ENCODE measurements at places on chromosomes 4 and X.

DNA sequence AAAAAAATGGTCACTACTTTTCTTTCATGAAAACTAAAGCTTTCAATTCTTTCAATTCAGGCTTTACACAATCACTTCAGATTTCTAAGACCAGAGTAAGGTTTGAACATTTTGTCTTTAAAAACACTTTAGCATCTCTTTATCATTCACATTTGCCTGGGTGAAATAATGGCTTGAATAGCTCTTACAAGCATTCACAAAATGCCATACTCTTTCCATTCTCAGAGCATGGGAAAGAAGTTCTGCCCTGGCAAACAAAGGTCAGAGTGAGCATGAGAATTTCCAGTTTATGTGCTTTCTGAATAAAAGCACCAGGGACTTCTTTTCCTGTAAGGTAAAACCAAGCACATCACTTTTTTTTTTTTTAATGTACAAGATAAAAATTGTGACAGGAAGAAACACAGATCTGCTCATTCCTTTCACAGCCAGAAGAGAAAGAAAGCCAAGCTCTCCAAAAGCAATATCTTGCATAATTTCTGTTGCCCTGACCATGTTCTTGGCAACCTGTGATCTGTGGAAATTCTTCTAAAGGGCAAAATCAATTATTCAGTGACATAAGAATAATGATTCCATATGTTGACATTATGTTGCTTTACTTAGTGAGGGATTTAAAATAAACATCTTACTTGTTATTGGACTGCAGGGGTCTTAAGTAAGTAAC, 64.8 kb downstream of the CD40LG start:
- DNase-seq: no peak

GRCh38 chr4:48483006-48483776, at the start of gene SLC10A4:
SLC10A4 (plus strand) TSS chr4:48483343; CDS start chr4:48483562, 219 bp downstream.
- DNase-seq: peak; percentile 74

GRCh38 chr4:16072168-16072567, 11.7 kb downstream of the PROM1 start:
- no peak for DNase-seq

GRCh38 chr4:81482326-81482725, 10.6 kb upstream of the RASGEF1B start:
- no peak for DNase-seq

DNA sequence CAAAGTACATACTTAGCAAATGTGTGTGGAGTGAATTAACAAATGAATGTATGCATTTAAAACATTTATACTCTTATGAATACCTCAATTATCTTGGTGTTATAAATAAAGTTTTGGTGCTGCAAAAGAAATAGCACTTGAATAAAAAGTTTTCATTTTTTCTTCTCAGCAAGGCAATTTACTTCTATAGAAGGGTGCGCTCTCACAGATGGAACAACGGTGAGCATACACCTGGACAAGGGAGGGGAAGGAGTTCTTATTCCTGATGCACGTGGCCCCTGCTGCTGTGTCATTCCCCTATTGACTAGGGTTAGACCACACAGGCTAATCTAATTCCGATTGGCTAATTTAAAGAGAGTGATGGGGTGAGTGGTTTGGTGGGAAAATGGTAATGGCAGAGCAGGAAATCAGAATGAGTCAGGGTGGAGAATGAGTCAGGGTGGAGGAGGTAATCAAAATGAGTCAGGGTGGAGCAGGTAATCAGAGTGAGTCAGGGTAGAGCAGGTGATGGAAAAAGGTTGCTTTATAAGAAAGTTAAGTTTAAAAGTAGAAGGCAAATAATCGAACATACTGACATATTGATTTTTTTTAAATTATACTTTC, 28.2 kb upstream of the PGK1 start:
- no peak for DNase-seq

DNA sequence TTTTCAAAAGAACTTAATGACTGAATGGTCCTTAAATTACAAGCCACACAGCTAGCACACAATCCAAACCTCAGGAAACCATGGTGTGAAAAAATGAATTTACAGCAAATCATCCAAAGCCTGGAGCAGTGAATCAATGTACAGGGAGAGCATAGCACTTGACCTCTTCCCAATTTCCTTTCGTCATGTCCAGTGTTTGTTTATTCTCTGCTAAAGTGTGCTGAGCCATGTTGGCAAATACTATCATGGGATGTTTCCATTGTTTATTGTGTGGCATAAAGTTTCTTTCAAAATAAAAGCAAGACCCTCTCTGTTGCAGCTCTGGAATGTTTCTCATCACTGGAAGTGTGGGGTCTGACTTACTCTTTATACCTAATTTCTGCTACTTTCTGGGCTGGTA, 25.4 kb upstream of the FAM47B start:
- no peak for DNase-seq

DNA sequence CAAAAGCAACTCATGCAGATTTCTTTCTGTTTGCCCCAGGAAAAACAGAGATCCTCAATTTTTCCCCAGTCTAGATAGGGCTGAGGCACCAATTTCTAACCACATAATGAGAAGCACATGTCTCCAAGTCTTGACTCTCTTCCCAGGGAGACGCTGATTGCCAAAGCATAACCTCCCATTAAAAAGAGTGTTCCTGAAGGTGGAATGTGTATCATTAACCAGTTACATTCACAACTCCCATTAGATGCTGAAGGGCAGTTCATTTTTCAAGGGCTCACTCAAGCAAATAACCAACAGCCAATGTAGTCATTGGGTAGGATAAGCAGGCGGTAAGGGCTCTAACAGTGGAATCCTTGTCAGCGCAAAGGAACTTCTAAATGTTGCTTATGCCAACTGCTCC, 27.5 kb downstream of the TMEM47 start:
- DNase-seq: no peak

GRCh38 chr4:1464581-1465171, 58.4 kb upstream of the NKX1-1 start:
- DNase-seq: no peak

- no peak for DNase-seq
Measured at GRCh38 chr4:94228493-94229216, 21.0 kb downstream of the SMARCAD1 start.

- no peak for DNase-seq
Measured at GRCh38 chr4:32106767-32107166, 1386.6 kb downstream of the PCDH7 start.

GRCh38 chr4:181528570-181529184, 714.5 kb upstream of the TENM3 start:
- peak; percentile 29 for DNase-seq

DNA sequence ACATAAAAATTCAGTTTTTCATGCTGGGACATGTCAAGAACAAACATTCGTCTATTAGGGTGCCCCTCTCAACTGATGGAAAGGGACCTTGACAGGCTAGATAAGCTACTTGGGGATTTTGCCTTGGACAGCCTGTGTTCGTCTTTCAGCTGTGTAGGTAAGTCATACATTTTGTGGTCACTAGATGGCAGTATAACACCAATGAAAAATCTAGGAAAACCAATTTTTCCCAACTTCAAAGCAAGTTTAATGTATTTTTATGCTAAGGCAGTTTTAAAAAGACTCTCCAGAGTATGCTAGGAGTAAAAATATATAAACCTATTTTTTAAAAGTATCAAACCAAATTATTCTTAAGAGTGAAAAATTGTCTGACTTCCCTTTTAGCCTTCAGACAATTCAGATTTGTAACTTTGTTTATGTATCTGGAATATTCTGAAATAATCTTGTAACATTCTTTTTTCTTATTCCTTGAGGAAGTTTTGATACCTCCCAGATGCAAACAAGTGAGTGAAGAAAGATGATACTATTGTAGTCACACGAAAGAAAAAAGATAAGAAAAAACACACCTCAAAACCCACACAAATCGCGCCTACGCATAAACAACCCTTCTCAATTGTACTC, 158.3 kb downstream of the CPE start:
- DNase-seq: peak; percentile 31

DNA sequence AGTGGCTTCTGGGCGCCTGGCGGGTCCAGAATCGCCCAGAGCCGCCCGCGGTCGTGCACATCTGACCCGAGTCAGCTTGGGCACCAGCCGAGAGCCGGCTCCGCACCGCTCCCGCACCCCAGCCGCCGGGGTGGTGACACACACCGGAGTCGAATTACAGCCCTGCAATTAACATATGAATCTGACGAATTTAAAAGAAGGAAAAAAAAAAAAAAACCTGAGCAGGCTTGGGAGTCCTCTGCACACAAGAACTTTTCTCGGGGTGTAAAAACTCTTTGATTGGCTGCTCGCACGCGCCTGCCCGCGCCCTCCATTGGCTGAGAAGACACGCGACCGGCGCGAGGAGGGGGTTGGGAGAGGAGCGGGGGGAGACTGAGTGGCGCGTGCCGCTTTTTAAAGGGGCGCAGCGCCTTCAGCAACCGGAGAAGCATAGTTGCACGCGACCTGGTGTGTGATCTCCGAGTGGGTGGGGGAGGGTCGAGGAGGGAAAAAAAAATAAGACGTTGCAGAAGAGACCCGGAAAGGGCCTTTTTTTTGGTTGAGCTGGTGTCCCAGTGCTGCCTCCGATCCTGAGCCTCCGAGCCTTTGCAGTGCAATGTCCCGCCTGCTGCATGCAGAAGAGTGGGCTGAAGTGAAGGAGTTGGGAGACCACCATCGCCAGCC, at the start of gene ATOH1:
ATOH1 (plus strand) TSS at position 422 of the 663 bp plus-strand sequence; CDS start at position 596, 174 bp downstream.
- no peak for DNase-seq

DNA sequence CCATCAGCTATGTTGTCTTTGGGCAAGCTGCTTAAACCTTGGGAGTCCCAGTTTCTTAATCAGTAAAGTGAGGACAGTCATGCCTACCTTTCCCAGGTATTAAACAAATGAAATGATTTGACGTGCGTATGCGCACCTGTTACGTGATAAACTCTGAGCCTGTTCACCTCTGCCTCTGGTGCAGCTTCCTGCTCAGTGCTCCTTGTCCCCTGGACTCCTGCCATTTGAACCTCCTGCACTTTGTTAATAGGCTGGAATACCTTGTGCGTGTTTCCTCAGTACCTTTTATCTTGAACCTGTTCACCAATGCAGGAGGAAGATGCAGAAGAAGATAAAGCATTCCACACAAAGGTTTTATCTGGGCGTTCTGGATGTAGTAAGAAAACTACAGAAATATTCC, 211.9 kb downstream of the CEP135 start:
- no peak for DNase-seq

- DNase-seq: no peak
Measured at GRCh38 chr4:169662206-169662605, 41.8 kb downstream of the CLCN3 start.

DNA sequence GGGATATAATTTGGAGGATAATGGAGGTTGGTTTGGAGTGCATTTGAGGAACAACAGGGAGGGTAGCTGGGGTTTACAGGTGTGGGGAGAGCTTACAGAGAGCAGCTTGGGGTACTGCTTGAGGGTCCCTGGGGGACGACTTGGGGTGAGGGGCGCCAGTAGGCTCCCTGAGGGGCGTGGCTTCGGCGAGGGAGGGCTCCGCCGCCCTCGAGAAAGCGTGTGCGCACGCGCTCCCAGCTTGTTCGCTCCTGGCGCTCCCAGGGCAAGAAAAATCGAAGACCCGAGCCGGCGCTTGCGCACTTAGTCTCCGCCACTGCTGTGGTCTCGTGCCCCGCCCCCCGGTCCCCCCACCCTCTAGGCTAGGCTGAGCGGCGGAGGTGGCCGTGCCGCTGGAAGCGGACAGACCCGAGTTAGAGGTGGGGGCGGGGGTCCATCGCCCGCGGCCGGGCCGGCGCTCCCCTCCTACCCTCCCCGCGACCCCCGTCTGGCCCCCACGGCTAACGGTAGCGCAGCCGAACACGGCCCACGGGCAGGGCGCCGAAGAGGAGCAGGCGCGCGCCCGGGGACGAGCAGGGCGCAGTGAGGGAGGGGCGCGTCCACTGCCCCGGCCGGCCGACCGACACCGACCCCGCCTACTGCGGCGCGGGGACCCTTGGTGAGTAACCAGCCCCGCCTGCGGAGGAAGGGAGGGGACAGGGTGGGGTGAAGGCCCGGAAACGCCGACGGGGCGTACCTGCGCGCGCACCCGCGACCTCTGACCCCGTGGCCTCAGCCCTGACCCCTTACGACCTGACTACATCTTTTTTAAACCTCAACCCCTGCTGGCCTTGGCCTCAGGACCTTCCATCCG, 5.4 kb upstream of the CCDC120 start:
- DNase-seq: peak; percentile 74

DNA sequence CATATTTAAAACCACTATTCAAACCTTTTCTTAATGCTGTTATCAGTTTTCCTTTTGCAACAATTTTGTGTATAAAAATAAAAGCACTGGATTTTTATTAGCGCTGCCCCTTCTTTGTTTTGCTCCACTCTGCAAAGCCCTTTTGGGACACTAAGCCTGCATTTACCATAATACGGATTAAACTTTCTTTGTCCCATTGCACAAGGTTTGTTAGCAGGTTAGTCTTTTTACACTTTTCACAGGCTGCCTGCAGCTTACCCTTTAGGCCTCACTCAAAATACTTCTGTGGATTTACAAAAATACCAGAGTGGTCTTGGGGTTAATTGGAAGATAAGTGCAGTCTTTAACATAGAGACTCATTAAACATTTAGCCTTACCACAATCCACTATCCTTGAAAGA, 35.7 kb upstream of the MAB21L2 start:
- no peak for DNase-seq

DNA sequence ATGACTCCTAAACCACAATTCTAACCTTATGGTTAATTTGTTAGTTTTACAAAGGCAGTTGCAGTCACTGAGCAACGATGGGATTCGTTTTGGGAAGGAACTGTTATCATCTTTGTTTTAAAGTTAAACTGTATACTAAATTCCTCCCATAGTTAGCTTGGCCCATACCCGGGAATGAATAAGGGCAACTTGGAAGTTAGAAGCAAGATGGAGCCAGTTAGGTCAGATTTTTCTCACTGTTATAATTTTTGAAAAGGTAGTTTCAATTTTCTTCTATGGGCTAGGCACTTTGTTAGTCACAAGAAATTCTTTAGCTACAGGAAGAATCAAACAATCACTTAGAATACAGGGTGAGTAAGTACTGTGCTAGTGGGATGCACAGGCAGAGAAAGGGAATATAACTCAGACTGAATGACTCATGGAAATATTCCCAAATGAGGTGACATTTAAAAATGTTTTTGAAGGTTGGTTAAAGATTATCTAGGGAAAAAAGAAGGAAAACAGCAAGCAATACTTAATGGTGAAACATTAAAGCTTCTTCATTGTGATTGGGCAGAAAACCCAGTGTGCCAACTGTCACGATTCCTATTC, 153.6 kb downstream of the MAGEB17 start:
- DNase-seq: no peak

- DNase-seq: peak; percentile 61
Measured at GRCh38 chr4:162891788-162892707, 274.6 kb downstream of the NAF1 start.

DNA sequence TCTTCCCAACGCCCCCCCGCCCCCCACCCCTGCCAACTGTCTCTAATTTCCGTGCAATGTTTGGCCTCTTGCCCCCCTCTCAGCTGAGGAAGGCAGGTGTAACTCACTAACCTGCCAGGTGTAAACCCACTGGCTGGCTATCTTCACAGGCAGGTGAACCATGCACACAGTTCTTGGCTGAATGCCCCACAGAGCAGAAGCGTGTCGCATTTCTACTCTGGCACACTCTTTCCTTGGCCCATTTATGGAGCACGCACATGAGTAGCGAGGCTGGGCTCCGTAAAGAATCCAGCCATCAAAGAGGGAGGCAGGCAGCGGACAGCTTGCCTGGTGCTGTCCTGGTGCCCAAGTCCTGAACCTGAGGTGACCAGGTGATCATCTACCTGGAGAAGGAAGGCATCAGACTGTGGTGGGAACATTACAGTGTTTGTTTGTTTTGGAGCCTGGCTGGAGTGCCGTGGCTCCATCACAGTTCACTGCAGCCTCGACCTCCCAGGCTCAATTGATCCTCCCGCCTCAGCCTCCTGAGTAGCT, 39.2 kb upstream of the CRMP1 start:
- DNase-seq: no peak
